ENCODE measurements at places on chromosomes 1 and 21.

- peak; percentile 89 for DNase-seq
These were observed 67.7 kb upstream of the RCC1 start for GRCh38 chr1:28437924-28438699.

DNA sequence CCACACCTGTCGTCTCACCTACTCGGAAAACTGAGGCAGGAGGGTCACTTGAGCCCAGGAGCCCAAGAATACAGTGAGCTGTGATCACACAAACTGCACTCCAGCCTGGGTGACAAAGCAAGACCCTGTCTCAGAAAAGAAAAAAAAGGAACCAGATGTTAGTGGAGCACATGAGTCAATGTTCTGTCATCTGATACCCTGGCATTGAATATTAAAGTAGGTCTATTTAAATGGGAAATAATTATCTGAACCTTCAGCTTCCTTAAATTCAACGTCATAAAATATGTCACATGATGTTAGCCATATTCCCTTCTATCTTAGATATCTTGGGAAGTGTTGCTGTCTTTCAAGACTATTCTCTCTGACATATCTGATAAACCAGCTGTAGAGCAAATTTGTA, 47.3 kb downstream of the NCAM2 start:
- DNase-seq = no peak

- DNase-seq = no peak
These were observed 30.8 kb upstream of the ZNF648 start for GRCh38 chr1:182092336-182092735.

- DNase-seq = no peak
These were observed 58.6 kb downstream of the NPHP4 start for GRCh38 chr1:5933676-5934057.

DNA sequence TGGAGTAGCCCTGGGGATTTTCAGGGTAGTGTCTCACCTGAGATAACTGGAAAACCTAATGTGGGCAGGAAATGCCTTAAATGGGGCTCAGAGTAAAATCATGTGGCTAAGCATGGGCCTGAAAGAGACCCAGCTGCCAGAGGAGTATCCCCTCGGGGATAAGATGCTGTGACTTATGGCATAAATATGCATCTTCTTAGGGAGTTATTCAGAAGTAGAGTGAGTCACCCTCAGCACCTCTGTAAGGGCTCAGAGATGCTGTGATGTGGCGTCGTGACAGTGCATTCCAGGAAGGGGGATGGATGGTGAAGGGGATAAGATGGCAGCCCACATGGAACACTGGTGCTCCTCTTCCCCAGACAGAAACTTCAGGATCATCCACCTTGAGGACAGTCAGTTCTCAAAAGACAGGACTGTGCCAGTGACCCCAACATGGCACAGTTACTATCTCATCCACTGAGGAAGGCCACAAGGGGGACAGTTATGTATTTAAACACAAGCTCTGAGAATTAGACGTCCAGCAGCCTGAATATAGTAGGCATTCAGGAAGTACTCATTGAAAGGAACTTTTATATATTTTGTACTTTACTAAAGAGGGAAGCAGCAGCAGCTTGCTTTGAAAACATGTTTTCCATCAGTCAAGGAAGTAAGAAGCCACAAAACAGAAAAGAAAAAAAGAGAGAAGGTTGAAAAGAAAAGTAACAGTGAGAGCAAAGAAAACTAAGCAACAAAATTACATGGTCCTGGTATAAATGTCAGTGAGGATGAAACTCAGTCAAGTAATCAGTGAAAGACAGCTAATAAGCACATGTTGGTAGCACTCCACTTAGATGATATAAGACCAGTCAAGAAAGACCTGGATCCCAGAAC, 8.3 kb downstream of the IL24 start:
- no peak for DNase-seq

DNA sequence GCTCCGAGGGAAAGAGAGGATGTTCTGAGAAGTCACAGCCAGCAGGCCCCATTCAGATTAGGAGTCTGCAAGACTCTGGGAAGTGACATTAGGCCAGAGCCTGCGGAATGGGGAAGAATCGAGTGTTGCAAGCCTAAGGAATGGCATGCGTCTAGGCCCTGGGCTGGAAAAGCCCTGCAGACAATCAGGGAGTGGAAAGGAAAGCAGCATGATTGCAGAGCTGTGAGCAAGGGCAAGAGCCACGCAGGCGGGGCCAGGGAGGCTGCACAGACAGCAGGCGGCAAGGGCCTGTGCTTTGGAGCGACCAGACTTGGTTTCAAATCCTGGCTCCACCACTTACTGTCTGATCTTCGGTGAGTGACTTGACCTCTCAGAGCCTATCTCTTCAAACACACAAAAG, 118.2 kb downstream of the RRAGC start:
- no peak for DNase-seq

GRCh38 chr21:38392661-38393060, 105.6 kb downstream of the ERG start:
- no peak for DNase-seq

- DNase-seq = peak; percentile 97
These were observed 8.3 kb downstream of the ADCY10 start for GRCh38 chr1:167905671-167906070.

DNA sequence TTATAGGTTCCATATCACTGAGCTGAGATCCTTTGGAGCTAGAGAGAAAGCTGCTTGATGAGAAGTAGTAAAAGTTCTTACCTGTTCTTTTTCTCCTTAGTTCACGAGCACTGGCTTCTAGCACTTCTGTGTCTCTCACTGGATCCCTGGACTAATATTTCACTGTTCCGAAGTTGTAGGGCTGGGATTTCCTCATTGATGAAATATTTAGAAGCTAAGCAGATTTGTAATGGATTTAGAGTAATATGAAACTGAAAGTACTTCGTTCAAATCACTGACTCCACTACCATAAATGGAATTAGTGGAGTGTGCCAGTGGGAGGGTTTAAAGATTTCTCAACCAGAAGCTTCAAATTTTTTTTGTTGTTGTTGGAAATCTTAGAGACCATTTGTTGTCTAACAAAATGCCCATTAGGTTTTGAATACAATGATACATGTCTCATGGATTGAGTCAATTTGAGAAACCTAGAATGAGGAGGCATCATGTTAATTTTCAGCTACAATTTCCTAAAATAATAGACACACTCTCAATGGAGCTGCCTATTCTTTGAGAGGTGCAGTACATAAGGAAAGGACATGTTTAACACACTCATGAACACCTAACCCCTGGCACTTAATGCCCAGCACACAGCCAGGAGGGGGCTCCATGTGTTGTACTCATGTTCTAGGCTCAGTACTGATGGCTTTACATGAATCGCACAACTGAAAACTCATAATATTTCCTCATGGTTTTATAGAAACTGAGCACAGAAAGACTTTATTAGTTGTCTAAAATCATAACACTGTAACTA, at the start of gene GBP1:
GBP1 (minus strand) TSS at position 130 of the 790 bp plus-strand sequence. CDS start 1,974 bp downstream, outside the sequence.
- DNase-seq = no peak

DNA sequence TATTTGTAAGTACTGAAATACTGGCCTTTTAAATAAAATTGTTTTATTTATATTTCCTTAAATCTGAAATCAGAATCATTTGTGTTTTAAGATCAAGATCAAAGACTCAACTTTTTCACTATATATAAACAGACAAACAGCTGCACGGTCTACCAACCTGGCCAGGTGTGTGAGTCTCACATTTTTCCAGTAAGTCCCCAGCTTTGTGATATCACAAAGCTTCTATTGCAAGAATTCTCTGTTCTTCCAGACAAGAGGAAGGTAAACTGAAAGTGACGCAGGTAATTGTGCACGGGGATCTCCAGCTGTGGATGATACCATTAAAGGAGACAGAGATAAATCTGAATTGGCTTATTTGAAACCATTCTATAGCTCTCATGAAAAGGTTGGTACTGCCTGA, 41.2 kb upstream of the CYP2J2 start:
- DNase-seq = no peak

- no peak for DNase-seq
These were observed 9.1 kb downstream of the PLOD1 start for GRCh38 chr1:11943619-11944018.

- no peak for DNase-seq
These were observed 598.4 kb downstream of the ADGRL2 start for GRCh38 chr1:82399093-82399492.

DNA sequence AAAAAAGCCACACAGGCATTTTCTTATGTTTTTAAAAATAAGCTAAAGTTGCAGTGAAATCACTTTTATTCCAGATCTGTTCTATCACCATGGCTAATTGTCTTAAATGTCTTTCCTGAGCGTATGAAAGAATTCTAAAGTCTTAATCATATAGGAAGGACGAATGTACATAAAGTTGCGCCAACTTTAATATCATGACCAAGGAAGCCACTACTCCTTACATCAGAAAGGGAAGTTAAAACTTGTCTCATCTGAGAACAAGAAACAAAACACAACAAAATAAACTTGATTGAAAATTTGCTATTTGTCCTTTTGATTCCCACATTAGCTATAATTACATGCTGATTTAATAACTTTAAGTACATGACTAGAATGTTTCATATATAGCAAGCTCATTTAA, 26.5 kb downstream of the CNIH4 start:
- no peak for DNase-seq

- DNase-seq = no peak
These were observed 4.5 kb downstream of the PARP1 start for GRCh38 chr1:226403201-226404034.

DNA sequence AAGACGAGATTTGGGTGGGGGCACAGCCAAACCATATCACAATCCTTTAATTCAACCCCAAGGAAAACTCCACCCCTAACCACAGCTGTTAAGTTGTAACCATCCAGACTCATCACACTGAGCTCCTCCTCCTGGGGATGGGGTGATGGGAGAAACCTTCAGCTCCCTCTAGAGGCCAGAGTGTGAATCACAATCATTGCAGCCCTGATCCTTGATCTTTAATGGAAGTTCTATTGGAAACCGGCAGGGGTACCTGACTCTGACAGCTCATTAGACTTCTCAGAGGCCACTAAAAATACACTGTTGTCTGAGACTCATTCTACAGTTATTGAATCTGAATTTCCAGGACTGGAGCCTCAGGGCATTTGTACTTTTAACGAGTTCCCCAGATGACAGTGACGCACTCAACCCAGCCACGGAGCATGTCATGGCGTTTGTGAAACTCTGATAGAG, 127.2 kb downstream of the IGSF21 start:
- no peak for DNase-seq

GRCh38 chr1:25985171-25985570, 12.7 kb downstream of the PAFAH2 start:
- DNase-seq = no peak

GRCh38 chr1:69409731-69410456, 157.8 kb upstream of the LRRC7 start:
- DNase-seq = no peak

- DNase-seq = no peak
These were observed 13.0 kb upstream of the TTC22 start for GRCh38 chr1:54814126-54814498.

DNA sequence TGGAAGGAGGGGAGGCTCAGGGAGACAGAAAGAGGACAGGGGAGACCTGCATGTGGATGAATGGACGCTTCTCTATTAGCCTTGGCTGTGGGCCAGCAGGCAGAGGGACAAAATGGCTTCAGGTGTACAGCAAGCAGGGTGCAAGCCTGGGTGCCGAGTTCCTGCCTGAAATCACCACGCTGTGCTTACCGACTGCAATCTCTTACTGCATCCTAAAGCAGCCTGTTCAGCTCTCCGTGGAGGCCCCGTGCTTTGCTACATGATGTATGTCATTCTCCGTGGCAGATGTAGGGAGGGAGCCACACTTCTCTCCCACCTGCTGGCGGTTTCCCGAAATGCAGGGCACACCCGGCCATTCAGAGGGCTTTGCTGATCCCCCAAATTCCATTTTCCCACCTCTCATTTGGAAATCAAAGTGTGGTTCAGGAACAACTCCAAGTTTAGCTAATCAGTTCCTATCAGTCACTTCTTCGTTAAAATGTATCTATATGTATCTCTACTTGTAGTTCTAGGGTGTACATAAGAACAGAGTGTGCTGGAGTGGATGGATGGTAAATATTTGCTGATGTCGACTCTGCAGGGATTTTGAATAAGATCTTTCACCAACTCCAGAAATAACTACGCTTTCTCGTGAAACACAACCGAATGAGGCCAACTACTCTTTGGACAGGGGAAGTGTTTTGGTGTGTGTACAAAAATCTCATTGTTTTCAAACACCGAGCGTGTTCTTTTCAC, 122.3 kb upstream of the BACE2 start:
- DNase-seq = no peak

DNA sequence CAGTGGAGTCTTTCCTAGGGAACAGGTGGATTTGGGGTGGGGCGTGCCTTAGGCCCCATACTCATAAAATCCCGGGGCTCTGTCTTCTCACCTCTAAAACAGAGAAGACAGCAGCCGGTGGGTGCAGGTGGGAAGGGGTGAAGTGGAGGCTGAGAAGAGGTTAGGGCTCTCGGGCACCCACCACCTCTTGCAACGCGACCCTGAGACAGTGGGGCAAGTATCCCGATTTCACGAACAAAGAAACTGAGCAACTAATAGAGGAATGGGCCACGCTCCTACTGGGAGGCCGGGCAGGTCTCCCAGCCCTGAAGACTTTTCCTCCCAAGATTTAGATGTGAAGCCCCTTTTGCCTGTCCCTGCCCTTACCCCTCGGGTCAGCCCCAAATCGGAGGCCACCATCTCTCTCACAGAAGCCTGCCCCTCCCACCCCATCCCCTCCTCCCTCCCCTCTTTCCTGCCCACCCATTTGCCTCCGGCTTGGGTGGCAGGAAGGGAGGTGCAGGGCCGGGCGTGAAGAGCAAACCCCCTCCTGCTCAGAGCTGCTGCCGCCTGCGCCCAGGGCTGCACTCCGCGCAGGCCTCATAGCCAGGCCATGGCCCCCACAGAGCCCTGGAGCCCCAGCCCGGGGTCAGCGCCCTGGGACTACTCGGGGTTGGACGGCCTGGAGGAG, at the start of gene GPR25:
GPR25 (plus strand) TSS at position 536 of the 670 bp plus-strand sequence; CDS start at position 593, 57 bp downstream.
- no peak for DNase-seq

- DNase-seq = no peak
These were observed 186.8 kb downstream of the APP start for GRCh38 chr21:25983745-25984144.

DNA sequence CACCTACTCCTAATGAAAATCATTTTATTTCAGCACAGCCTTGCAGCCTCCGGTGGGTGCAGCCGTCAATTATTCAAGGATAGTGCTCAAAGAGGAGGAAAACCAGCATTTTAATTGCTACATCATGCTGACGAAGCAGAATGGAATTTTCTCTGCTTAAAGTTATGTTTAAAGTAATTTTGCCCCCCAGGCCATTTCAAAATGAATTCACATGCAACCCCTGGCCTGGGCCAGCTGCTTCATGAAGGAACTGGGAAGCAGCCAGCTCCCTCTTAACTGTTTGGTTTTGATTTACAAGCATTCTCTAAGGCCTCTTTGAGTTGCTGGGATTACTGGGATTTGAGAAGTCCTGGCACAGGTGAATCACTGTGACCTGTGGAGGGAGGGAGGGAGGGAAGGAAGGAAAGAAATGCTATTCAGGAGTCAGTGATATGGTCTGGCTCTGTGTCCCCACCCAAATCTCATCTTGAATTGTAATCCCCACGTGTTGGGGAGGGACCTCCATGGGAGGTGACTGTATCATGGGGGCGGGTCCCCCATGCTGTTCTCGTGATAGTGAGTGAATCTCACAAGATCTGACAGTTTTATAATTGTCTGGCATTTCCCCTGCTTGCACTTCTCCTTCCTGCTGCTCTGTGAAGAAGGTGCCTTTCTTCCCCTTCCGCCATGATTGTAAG, 66.0 kb downstream of the PGBD5 start:
- DNase-seq = no peak

All from GF-D8 (cell line).